T-helper 9 cell (primary cell): ENCODE measurements at places on chromosomes 1 and 21.

- no peak for DNase-seq
Measured at GRCh38 chr1:35111106-35111505, 31.9 kb downstream of the ZMYM1 start.

GRCh38 chr21:45294509-45295291 lies 7.0 kb upstream of the POFUT2 start:
- no peak for DNase-seq

DNA sequence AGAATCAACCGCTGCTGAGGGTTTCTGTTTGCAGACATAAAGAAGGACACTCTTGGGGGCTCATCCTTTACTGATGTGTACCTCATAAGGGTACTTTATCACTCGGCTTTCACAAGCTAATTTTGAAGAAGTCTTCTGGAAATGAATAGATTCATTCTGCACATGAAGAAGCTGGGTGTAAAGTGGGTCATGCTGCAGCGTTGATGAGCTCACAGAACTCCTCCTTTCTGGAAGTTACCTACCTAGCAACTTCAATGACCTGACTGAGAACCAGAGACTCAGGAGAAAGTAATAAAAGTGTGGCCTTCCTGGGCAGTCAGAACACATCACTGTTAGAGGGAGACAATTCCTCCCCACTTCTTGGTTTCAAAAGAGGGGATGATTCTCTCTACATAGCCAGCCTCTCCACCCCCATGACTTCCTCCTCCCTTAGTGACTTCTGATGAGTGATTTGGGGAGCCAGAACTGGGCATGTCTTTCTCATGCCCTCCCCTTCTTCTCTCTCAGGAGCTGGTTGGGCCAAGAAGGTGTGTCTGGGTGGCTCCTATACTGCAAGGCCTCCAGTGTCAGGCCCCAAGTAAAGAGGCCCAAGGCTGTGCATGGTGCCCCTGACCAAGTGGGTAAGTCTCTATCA lies 27.0 kb downstream of the PCNX2 start:
- no peak for DNase-seq

- DNase-seq: no peak
Measured at GRCh38 chr1:31934706-31935629, 3.2 kb downstream of the PTP4A2 start.

DNA sequence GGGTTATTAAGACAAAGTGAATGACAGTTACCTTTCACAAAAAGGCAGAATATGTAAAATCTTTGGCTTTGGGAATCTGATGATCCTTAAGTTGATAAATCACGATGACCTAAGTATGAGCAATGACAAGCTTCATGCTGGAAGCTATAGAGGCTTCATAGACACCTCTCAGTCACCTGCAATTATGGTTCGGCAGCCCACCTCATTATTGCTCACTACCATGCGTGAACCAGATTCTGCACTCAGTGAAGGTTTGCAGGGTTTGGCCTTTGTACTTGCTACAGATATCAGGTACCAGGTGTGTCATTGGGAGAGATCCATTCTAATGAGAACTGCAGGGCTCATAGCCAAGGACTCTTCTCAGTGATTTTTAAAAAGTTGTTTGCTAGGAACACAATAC lies 163.5 kb downstream of the KCTD3 start:
- DNase-seq: no peak

- no peak for DNase-seq
Measured at GRCh38 chr1:243457363-243457982, 201.6 kb downstream of the SDCCAG8 start.

DNA sequence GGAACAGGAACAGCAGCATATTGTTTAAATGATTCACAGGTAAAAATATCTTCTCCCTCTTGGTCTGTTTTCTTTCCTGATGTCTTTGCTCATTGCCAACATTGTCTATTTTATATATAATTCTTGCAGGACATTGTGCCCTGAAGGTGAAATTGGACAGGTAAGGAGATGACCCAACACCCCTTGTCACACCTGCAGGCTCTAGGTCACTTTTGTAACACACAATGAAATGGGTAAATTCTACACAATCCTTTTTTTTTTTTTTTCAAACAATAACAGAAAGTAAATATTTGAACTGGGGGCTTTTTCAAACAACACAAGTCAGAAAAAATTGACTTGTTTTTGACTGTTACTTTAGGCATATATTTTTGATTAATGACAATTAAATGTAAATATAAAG lies 62.9 kb upstream of the ERG start:
- DNase-seq: no peak

DNA sequence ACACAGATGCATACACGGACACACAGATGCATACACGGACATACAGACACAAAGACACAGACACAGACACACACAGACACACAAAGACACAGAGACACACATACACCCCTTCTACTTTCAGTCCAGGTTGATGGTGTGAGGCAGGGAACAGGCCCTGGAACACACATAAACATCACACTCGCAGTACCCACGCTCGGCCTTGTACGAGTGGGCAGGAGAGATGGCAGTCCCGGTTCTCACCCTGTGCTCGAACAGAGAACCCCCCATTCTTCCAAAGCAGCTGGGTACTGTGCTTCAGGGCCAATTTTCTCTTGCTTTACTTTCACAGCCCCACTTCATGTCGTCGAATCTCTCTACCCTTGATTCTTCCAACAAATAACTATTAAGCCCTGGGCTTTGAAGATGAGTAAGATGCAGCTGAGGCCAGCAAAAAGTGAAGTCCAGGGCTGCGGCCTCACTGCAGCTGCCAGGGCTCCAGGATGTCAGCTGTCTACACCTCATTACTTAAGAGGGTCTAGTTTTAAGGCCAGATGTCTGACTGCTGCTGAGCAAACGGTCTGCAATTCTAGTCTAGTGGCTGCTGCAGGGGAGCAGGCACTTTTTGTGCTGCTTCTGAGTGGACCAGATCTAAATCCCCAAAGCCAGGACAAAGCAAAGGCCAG lies 90.1 kb downstream of the PGBD5 start:
- DNase-seq: no peak

GRCh38 chr1:232634096-232634495 lies 4.2 kb upstream of the SIPA1L2 start:
- no peak for DNase-seq

DNA sequence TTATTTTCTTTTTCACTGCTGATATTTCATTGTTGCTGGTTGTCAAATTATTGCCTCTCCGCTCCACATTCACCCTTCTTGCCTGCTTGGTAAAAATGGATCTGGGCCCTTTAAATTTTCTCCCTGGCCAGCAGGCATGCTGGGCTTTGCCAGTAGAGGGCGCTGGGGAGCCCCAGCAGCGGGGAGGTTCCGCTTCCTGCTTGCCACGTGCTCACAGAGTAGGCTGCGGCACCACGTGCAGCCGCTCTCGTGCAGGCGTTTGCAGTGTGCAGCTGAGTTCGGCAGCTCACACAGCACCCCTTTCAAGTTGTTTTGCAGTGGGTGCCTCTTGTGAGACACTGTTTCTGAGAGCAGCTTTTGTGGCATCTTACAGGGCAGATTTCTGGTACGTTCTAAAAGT lies at the start of gene ACTL8:
TSS of gene ACTL8 (plus strand) at position 214 of the 400 bp plus-strand sequence. CDS start 67,676 bp downstream, outside the sequence.
- DNase-seq: no peak

GRCh38 chr1:1671365-1672119 lies 12.7 kb upstream of the CDK11B start:
- DNase-seq: no peak

- no peak for DNase-seq
Measured at GRCh38 chr1:228862542-228863505, 127.5 kb downstream of the RHOU start.

DNA sequence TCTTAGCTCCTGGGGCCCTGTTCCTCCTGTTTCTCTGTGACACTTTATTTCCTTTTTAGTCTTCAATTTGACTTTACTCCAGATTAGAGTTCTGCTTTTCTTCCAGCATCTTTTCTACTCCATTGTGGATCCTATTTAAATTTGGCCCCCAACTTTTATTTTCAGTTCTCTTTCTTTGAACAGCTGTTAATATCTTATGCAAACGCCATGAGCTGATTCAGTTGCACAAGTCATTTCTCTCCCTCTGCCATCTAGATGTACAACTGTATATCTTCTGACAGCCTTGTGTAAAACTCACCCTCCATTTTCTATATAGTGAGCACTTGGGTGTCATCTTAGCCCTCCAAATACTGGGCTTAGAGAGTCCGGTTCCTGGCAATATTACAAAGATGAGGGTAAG lies 42.2 kb downstream of the SPATA17 start:
- DNase-seq: no peak

DNA sequence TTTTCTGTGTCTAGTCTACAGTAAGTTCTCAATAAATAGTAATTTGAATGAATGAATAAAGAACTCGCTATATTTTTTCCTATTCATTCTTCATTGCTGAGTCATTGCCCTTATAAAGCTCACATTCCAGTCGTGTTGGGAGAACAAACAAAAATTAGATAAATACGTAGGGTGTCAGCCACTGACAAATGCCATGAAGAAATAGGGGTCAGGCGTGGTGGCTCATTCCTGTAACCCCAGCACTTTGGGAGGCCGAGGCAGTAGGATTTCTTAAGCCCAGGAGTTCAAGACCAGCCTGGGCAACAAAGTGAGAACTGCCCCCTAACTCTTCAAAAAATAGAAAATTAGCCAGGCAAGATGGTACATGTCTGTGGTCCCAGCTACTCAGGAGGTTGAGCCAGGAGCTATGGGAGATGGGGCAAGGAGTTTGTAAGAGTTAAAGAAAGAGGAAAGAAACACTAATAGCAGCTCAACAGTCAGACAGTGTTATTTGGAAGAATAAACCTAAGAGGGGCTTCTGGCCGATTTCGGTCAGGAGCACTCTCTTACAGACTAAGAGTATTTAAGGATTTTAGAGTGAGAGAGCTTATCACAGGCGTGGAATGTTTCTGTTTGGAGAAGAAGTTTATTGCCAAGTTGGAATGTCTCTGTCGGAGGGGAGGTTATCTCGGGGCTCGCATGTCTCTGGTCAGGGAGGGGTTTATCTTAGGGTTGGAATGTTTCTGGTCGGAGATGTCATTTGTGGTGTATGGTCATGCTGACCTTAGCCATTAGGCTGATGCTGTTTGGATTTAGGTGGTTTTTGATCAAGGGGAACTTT lies 1.8 kb upstream of the CHML start:
- DNase-seq: no peak

DNA sequence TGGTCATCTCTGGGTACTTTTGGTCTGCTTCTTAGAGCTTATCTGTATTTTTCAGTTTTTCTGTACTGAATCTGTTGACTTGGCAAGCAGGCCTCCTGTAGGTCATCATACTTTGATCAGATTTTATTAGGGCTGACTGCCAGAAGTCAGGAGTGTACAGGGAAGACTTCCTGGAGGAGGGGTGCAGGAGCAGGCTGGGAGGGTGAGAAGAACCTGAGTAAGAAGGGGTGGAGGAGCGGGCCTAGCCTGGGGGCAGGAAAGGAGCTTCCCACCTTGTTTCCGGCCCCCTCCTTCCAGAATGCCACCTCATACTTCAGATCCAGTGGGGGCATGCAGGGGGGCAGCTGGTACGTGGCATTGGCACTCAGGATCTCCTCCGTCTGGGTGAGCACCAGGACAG lies 18.3 kb upstream of the IL22RA1 start:
- DNase-seq: no peak
